Renal cortical epithelial cell (primary cell): ENCODE measurements at places on chromosomes 12 and 14. TPM values are rescaled to one million over a fixed set of nuclear protein-coding genes. Genes with fewer than 3 reads are reported as not detected.

DNA sequence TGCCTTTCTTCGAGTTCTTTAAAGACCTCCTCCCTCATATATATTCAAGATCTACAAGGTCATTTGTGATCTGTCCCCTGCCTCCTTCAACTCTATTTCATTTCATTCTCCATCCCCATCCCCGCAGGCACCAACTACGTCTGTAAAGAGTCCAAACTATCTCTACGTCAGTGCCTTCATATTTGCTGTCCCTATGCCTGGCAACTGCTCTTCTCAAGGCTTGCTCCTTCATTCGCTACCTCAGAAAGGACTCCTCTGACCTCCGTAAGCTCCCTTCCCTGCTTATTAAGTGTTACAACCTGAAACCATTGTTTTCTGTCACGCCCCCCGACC is 650 bp downstream of the LLPH start:
- DNase-seq = peak; percentile 33

DNA sequence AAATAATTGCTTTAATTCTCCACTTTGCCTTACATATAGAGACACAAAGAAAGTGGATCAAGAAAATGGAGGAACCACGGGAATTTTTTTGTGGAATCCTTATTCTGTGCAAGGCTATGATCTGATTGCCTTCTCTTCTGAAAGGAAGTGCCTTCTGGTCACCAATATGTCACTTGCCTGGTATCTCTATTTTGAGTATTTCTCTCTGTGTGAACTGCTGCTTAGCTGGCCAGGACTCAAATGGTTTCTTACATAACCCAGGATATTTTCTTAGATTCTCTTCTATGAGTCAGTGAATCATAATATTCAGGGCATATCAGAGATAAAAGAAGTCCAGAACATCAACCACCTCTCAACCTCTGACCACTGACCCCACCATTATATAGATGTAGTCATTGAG is 156.1 kb downstream of the DIO2 start:
- DNase-seq = no peak

- no peak for DNase-seq
These were observed 58.8 kb downstream of the TTC7B start for GRCh38 chr14:90757452-90757851.

- no peak for DNase-seq
These were observed 24.1 kb downstream of the ATP5MC2 start for GRCh38 chr12:53651737-53652136.

SELPLG gene
- total RNA-seq = 0.35 and 2.3 TPM in 2 replicates

DNA sequence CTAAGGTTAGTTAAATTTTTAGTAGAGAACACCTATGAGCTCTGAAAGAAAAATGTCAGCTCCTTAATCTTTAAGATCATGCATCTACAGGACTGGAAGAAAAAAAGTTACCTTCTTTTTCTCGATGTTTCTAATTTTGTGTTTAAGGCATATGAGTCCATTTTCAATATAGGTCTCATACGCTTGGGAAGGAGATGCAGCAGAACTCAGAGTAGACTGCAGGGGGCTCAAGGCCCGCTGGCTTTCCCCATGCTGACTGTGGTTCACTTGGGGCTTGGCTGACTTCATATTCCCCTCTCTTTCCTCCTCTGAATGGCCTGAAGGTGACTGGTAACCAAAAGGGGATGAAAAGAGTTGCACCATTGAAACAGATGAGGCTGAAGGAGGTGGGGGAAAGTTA is 1.5 kb downstream of the CAPRIN2 start:
- no peak for DNase-seq

- DNase-seq = peak; percentile 69
These were observed 238.5 kb downstream of the GPHN start for GRCh38 chr14:66746316-66747006.

GRCh38 chr12:52380271-52380694 is 5.2 kb downstream of the KRT84 start:
- peak; percentile 13 for DNase-seq

MYO1A gene
- total RNA-seq = not detected in 2 replicates

- DNase-seq = no peak
These were observed 23.1 kb downstream of the KCNK10 start for GRCh38 chr14:88299865-88300530.

- DNase-seq = peak; percentile 46
These were observed 229.2 kb downstream of the NRXN3 start for GRCh38 chr14:78399316-78399889.

GRCh38 chr14:101061411-101062064 is 158.0 kb upstream of the RTL1 start:
- DNase-seq = no peak

DNA sequence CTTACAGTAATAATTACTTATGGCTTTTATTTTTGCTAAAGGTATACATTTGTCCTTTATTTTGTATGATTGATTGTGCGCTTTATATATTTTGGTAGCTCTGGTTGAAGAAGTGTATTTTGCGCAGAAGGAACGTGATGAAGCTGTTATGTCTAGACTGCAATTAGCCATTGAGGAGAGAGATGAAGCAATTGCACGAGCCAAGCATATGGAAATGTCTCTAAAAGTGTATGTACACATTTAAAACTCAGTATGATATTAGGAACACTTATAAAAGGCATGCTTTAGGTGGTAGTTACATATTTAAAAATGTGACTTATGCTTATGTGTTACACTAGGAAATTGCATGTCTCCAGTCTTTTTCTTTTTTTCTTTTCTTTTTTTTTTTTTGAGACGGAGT is 87.5 kb downstream of the MIPOL1 start:
- DNase-seq = no peak

- peak; percentile 56 for DNase-seq
These were observed 73.4 kb upstream of the EEA1 start for GRCh38 chr12:93002293-93003054.

SNRPF gene
- 8.2 and 12.7 TPM in 2 replicates for total RNA-seq

GRCh38 chr14:89194376-89194775 is 222.7 kb downstream of the FOXN3 start:
- no peak for DNase-seq

GRCh38 chr12:123435636-123436016 is 858 bp downstream of the RILPL2 start:
- DNase-seq = no peak

- no peak for DNase-seq
These were observed 391.9 kb downstream of the GALC start for GRCh38 chr14:87601036-87601435.

GRCh38 chr12:113245695-113246477 is 24.6 kb downstream of the TPCN1 start:
- peak; percentile 92 for DNase-seq

PRB2 gene
- total RNA-seq = not detected in 2 replicates

RNASE4 gene
- 2.1 and 15.3 TPM in 2 replicates for total RNA-seq

SLC6A13 gene
- total RNA-seq = 1.0 and 2.9 TPM in 2 replicates

C1S gene
- total RNA-seq = 5.2 and 72.6 TPM in 2 replicates

- no peak for DNase-seq
These were observed 236.9 kb upstream of the PLEKHG7 start for GRCh38 chr12:92465786-92466295.

CRACR2A gene
- 1.6 and 1.7 TPM in 2 replicates for total RNA-seq

GTF2A1 gene
- total RNA-seq = 18.4 and 30.4 TPM in 2 replicates

DNA sequence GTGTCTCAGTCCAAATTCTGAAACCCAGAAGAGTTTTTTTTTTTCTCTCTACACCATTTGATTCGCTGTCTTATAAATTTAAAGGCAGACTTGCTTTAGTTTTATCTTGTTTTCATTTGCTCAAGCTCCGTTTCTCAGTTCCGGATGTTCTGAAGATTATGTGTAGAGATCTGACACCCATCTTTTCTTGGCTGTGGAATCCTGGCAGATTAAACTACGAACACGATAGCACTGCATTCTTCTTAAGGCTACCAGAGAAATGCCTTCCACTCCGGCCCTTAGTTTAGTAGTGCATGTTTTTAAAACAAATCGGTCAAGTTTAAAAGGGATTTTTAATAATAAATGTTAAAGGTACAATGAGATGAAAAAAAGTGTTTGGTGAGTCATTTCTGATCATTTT is 106.4 kb downstream of the LMO3 start:
- DNase-seq = no peak

- DNase-seq = no peak
These were observed 11.1 kb upstream of the INF2 start for GRCh38 chr14:104678346-104678745.
